Activated T-helper 9 cell treated with anti-CD3 and anti-CD28 coated beads, Interleukin-2, amount 50 U/mL, for 16 hours (primary cell): ENCODE measurements at places on chromosomes 7 and 10.

DNA sequence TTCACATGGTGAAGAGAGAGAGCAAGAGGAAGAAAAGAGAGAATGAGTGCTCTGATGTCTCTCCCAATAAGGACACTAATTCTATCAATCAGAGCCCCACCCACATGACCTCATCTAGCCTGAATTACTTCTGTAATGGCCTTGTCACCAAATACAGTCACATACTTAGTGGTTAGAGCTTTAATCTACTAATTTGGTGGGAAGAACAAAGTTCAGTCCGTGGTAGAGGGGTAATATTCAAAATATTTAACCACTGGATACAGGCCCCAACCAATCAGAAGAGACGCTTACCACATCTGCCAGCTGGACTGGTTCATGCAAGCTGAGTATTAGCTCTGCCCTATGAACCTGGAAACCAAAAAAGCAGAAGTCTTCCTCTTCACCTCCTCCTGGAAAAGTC is 336.3 kb upstream of the NFE2L3 start:
- DNase-seq = no peak

DNA sequence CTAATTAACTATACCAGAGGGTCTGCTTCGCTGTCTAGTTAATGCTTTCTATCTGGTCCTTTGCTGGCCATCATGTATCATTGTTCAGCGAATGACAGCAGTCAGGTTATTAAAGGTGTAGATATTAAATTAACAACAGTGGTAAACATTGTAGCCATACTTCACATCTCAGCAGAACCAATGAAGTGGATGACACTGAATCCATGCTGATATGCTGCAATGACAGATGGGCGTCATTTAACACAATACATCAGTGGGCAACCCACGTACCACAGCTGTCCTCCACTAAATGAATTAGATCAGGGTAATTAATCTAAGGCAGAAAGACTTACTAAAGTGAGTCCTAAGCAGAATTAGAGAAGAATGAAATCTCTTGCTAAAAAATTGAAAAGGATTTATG is 767.2 kb downstream of the NXPH1 start:
- no peak for DNase-seq

DNA sequence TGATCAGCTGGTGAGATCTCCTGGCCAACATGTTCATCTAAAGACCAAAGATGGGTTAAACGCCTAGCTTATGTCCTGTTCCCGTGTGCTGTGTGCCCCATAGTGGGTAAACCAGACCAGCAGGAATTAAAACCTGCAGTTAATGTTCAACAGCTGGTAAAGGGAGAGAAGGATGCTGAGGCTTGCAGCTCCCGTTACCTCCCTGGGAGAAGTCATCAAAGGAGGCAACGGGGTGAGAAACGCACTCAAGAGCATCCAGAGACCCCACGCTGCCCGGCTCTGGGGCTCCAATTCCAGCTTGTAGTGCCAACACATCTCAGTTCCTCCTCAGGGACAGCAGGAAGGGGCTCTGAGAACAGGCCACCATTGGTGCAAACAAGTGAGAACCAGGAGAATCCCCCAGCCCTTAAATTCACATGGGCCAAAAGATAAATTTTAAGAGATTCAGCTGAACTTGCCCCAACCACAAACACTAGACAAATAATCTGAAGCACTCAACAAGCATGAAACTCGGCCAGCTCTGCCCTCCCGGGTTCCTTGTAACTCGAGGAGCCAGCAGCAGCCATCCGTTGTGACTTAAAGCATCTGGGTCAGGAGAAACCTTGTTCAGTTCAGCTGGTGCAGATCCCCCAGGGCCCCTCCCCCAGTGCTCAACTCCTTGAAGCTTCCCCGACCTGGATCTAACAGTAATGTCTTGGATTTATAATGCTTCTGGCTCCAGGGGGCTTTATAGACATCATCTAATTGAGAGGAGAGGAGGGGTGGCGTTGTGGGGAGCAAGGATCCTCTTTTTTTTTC is 29.4 kb downstream of the FAM241B start:
- no peak for DNase-seq

DNA sequence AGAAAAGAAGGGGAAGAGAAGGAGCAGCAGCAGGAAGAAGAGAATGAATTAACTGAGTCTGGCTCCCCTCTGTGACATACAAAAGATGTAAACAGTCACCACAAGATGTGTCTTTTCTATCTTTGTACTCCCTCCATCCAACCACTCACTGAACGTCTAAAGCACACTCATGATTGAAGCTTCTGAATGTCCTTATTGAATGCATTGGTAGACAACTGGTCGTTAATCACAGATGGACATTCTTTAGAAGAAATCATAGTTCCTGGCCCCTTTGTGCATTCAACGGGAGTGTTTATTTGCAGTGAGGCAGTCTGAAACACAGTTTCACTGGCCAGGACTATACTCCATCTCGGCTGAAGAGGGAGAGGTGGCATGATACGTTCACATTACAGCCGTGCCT is 206.3 kb upstream of the KMT2E start:
- no peak for DNase-seq

GRCh38 chr10:84825330-84825729 is 496.9 kb downstream of the CCSER2 start:
- DNase-seq = no peak
